ENCODE measurements at places on chromosomes 7 and 10. TPM values are rescaled to one million over a fixed set of nuclear protein-coding genes. Genes with fewer than 3 reads are reported as not detected.

Gene CALHM3
- not detected for total RNA-seq

Gene RBM20
- total RNA-seq: 0.37 TPM

Gene HKDC1
- total RNA-seq: 1.6 TPM

Gene IFIT2
- 10.8 TPM for total RNA-seq

Gene HELLS
- 149 TPM for total RNA-seq

- DNase-seq: no peak
Observed at GRCh38 chr7:26485367-26485934, 193.8 kb downstream of the SNX10 start.

DNA sequence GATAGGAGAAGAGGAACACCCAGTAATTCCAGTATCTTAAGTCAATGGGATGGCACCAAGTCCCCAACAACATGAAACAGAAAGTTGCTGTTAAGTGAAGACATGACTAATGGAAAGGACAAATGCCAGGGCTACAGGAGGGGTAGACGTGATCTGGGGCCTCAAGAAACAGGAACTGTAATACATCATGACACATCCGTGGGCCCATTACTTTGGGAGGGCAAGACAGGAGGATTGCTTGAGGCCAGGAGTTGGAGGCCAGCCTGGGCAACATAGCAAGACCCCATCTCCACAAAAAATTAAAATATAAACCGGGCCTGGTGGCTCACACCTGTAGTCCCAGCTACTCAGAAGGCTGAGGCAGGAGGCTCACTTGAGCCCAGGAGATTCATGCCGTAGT lies 408.6 kb upstream of the PRKCQ start:
- no peak for DNase-seq

DNA sequence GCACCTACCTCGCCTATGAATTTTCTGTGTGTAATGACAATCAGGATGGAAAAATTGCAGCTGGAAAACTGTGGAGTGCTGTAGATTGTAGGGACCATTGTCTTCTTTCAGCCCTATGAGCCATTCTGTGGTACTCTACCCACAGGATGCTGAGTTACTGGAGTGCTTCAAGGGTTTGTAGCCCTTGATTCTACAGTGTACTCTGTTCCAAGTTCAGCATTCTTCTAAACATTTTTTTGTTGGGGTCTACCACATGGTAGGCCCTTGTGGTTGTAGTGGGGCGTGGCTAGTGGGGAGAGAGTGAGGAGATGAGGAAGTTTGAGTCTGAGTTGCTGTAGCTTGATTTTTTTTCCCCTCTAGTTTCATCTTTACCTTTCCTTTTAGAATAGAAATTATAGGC lies 33.5 kb downstream of the REEP3 start:
- peak; percentile 24 for DNase-seq

- DNase-seq: no peak
Observed at GRCh38 chr10:70512149-70512639, 33.6 kb downstream of the PALD1 start.

- no peak for DNase-seq
Observed at GRCh38 chr7:27925573-27926201, 185.7 kb downstream of the TAX1BP1 start.

DNA sequence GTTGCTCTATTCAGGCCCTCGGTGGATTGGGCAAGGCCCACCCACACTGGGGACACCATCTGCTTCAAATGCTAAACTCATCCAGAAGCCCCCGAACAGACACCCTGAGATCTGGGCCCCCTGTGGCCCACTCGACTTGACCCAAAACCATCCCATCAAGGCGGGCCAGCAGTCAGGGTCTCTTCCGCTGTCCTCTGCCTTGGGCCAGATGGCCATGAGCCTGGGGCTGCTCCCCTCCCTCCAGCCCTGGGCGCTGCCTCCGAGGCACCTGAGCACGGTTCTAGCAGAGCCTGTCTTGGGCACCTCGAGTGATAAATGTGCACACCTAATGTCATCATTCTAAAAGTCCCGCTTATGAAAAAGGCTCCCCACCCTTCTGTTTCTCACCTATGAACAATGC lies 449.4 kb downstream of the TCERG1L start:
- DNase-seq: no peak

DNA sequence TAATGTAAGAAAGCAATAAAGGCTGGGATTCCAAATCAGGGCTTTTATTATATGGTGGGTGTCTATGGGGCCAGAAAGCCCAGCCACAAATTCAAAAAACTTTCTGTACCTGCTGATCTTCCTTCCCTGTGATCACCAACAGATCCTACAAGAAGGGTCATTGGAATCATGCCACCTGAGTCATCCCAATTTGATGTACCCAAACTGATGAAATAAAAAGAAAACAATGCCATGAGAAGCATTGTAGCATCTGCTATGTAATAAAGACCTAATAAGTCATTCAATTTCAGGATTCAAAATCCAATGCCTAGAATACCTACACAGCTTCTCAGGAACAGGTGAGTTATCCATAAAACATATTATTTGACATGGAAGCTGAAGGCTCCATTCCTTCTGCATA lies 228.8 kb downstream of the DKK1 start:
- DNase-seq: no peak

DNA sequence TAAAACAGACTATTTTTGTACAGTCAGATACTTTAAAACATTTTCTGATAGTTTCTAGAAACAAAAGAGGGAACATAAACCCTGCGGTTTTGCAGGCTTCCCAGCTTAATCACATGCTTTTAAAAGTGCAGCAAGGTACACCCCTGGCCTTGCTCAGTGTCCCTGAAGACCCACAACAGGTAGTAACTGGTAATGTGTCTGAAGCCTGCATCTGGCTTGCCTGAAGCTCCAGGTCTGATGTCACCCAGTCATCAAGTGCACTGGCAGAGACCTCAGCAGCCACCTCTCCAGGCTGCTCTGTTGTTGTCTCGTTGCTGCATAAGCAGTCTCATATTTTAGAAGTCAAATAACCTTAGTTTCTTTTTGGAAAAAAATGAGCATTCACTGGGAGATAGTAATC lies 376.1 kb upstream of the MTPN start:
- no peak for DNase-seq

DNA sequence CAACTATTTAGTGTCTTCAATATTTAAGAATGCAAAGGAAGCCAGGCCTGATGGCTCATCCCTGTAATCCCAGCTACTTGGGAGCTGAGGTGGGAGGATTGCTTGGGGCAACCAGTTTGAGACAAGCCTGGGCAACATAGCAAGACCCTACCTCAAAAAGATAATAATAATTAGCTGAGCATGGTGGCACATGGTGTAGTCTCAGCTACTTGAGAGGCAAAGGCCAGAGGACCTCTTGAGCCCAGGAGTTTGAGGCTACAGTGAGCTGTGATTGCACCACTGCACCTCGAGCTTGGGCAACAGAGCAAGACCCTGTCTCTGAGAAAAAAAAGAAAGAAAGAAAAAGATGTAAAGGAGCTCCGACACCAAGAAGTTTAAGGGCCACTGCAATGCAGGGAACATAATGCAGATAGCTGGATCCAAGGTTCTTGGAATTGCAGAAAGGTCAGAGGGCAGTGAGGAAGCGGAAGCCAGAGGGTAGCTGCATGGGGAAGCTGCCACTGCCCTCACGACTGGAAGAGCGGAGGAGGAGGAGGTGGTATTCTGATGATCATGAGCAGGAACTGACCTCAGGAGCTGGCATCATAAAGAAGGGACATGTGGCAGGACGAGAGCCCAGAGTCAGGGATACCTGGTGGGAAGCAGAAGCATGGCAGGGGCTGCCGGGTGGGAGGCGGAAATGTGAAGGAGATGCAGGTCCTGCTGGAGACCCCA lies 60.2 kb upstream of the PODXL start:
- DNase-seq: no peak

DNA sequence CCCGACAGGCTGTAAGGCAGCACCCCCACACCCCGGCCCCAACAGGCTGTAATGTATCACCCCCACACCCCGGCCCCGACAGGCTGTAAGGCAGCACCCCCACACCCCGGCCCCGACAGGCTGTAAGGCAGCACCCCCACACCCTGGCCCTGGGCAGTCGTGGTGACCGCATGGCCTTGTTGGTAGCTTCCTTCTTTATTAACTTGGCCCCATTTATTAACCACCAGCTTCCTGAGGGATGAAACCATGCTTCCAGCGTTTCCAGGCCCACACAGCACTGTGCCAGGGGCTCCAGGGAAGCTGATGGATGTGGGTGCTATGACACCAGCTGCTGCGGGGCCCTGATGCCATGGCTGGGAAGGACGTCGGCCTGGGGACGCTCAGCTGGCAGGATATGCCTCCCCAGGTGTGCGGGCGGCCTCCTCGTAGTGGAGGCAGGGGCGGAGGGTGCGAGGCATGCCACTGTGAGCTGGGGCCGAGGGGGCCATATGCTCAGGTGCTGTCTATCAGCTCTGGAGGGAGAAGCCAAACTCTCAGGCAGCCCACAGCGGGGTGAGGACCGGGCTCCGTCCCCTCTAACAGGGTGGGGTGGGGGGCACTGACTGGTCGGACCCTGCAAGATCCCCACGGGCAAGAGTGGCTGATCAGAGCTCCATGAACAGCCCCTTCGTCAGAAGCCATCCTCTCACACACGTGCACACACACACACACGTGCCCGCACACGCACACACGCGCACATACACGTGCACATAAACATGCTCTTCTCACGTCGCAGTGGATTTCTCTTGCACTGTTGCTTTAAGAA lies 311.0 kb downstream of the PTPRN2 start:
- DNase-seq: no peak

GRCh38 chr10:129090618-129091366 lies 376.2 kb upstream of the MGMT start:
- DNase-seq: no peak

DNA sequence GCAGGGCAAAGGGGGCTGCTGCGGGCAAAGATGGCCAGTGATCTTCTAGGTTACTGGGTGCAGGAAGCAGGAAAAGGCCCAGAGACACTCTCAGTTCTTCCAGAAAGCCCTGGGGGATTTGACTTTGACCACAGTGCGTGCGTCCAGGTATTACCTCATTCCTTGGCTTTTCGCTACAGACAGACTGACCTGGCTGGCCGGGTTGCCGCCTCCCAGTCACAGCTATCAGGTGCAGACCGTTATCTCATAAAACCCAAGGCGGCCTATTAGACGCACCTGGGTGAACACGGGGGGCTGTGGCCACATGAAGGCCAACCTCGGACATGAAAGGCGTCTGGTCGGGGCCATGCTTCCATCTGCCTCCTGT lies 80.3 kb downstream of the FOXL3 start:
- DNase-seq: no peak

- peak; percentile 47 for DNase-seq
Observed at GRCh38 chr10:80454513-80455460, 677 bp downstream of the TSPAN14 start.

GRCh38 chr7:36346260-36346831 lies 43.3 kb upstream of the ANLN start:
- no peak for DNase-seq

DNA sequence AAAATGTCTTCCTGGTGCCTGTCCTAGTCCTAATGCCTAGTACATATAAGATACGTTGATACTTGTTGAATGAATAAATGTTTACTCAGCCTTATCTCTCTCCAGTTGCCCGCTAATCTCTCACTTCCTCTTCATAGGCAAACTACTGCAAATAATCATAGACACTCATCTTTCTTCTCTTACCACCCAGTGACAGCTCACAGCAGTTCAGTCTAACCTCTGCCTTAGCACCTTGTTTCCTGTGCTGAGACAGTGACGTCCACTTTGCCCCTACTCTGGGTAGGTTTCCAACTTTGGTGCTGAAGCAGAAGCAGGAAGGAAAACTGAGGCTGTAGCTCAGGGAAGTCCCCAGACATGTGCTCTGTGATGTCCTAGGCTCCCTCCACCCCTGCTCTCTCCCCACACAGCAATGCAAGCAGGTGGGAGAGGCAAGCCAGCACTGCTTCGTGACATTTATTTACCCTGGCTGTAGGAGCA lies 45.5 kb upstream of the RHOBTB1 start:
- DNase-seq: no peak
